ENCODE measurements at places on chromosomes 2 and 18.

DNA sequence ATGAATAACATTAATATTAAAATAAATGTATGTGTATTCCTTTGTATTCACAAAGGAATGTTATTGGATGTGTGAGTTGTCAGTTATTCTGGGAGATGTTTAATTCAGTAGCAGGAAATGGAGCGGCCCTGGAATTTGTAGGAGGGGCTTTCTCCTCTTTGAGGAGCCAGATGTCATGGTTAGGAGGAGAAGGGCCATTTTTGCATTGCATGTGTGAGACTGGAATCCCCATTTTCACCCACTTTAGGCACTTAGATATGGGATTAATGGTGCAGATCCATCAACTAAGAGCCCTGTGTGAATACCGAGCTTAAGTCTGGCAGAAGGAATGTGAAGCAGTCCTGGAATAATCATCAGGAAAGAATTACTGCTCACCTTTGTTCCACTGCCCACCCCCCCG, 439.2 kb downstream of the PARD3B start:
- no peak overlapping the region for H3K27ac ChIP-seq
- DNase-seq, result no peak
- H3K4me1 ChIP-seq, result peaks cover 3% of the 10 kb centered on the region
- H3K36me3 ChIP-seq, result no peaks in the 10 kb centered on the region
- no peaks in the 10 kb centered on the region for H3K27me3 ChIP-seq
- no peak overlapping the region for H3K4me3 ChIP-seq

- H3K4me1 ChIP-seq, result no peaks in the 10 kb centered on the region
- H3K36me3 ChIP-seq, result no peaks in the 10 kb centered on the region
- no peak for DNase-seq
- H3K27ac ChIP-seq, result no peak overlapping the region
- H3K27me3 ChIP-seq, result peaks cover 3% of the 10 kb centered on the region
These were observed 284.5 kb downstream of the GBX2 start for GRCh38 chr2:235883675-235884074.

DNA sequence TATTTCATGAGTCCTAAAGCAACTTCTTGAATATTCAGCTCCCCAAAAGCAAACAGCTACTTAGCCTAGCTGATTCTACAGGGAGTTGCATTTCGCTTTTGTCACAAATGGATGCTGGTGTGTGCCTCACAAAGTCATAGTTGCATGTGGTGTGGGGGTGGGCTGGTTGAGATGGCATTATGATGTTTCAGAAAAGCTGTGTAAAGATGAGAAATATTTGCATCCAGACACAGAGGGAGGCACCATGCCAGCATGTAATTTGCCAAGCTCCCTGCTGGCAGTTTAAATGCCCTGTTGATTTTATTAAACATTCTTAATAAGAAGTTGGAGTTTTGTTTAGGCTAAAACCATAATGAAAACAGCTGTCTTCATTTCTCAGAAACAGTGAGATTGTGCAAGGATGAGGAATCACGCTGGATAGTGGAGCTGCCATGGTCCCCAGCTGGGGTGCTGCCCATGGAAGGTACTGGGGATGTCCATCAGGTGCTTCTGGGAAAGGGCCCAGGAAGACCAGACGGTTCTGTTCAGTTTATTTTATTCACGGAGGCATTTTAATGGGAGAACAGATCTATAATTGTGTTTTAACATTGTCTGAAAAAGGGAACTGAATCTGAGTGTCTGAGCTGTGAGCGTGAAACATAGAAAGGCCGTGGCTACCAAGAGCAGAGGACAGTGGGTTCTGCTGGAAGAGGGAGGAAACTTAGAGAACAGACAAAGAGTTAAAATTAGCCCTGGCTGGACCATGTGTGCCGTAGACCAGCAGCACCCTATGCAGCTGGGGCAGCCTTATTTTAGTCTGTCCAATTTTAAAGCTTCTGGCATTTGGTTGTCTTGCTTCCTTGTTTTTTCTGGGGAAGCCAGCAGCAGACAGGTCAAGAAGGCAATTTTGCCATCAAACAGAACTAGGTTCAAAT, 177.1 kb downstream of the FAM210A start:
- no peak overlapping the region for H3K4me3 ChIP-seq
- DNase-seq, result no peak
- H3K27me3 ChIP-seq, result no peaks in the 10 kb centered on the region
- no peaks in the 10 kb centered on the region for H3K36me3 ChIP-seq
- no peaks in the 10 kb centered on the region for H3K4me1 ChIP-seq

DNA sequence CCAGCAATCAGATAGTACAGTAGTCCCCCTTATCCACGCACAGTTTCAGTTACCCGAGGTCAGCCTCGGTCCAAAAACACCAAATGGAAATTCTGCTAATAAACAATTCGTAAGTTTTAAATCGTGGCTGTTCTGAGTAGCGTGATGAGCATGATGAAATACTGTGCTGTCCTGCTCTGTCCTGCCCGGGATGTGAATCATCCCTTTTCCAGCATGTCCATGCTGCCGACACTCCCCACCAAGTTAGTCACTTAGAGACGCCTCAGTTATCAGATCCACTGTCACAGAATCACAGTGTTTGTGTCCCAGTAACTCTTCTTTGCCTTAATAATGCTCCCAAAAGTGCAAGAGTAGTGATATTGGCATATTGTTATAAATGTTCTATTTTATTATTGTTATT, 62.1 kb downstream of the MEX3C start:
- no peaks in the 10 kb centered on the region for H3K36me3 ChIP-seq
- no peak overlapping the region for H3K27ac ChIP-seq
- no peak overlapping the region for H3K4me3 ChIP-seq
- no peak for DNase-seq
- H3K27me3 ChIP-seq, result no peaks in the 10 kb centered on the region

- no peaks in the 10 kb centered on the region for H3K4me1 ChIP-seq
- no peak overlapping the region for H3K4me3 ChIP-seq
- no peaks in the 10 kb centered on the region for H3K36me3 ChIP-seq
- peaks cover 21% of the 10 kb centered on the region for H3K27me3 ChIP-seq
- no peak overlapping the region for H3K27ac ChIP-seq
These were observed 81.5 kb downstream of the MARCO start for GRCh38 chr2:119023534-119023933.

DNA sequence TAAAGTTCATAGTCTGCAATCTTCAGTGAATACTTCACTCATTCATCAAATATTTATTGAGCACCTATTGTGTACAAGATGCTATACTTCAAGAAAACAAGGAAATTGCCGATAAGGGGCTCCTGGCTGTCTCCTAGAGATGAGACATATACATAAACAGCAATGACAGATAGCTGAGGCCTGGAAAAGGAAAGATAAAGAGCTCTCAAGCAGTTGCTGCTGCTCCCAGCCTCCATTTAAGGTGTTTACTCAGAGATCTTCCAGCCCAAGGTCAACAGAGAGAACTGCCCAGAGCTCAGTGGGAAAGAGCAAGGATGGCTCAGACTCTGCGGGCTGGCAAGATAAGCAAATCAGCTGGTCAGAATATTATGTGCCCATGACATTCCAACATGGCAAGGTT, 3.3 kb upstream of the SLC14A2 start:
- no peaks in the 10 kb centered on the region for H3K27me3 ChIP-seq
- H3K36me3 ChIP-seq, result no peaks in the 10 kb centered on the region
- no peak for DNase-seq
- H3K4me1 ChIP-seq, result no peaks in the 10 kb centered on the region
- H3K4me3 ChIP-seq, result no peak overlapping the region

Measured in T-cell (primary cell).